ENCODE measurements at places on chromosomes 7 and 10. TPM values are rescaled to one million over a fixed set of nuclear protein-coding genes. Genes with fewer than 3 reads are reported as not detected.

- DNase-seq, result no peak
These were observed 1158.5 kb upstream of the C7orf33 start for GRCh38 chr7:147432079-147432478.

GRCh38 chr10:96334616-96335526 lies 23.9 kb downstream of the OPALIN start:
- DNase-seq, result no peak

DNA sequence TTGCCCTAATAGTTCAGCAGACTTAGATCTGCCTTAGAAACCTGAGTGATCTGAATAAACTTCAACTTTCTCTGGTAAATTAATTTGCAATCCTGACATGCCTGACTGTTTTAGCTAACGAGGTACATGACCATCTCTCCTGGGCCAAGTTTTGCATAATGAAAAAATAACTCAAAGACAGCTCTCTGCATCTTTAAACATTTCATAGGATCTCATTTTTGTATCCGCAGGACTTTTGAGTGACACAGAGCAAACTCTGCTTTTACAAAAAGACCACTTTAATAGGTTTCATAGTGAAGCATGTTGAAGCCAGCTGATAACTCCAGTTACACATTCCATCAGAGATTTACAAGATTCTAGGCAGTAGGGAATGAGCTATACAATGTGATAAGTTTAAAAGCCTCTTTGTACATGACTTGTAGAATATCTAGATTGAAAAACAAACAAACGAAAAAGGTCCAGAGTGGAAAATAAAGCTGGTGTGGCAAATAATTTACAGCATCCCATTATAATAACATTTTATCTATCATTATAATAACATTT lies 2.1 kb downstream of the PRKG1 start:
- DNase-seq, result no peak

DNA sequence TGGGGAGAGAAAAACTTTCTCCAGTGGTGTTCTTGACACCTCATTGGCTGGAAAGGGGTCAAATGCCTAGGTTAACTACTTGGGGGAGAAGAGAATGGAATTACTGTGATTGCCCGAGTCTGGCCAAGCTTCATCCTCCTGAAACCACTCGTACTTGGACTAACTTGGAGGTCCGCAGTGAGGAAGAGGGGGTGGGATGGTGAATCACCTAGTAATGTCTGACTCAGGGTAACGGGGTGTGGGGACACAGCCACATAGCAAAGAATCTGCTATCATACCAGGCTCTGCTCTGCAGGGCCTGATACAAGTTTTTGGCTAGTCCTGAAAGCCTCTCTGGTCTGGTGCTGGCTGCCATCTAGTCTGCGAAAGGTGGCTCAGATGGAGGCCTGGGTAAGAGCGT lies 190.9 kb downstream of the RPS24 start:
- no peak for DNase-seq

GRCh38 chr10:11176746-11177145 lies 159.1 kb downstream of the CELF2 start:
- no peak for DNase-seq

GRCh38 chr10:103676058-103676785 lies 179.2 kb downstream of the SH3PXD2A start:
- DNase-seq, result no peak

GRCh38 chr10:83166344-83166743 lies 973.0 kb upstream of the GHITM start:
- no peak for DNase-seq

DNA sequence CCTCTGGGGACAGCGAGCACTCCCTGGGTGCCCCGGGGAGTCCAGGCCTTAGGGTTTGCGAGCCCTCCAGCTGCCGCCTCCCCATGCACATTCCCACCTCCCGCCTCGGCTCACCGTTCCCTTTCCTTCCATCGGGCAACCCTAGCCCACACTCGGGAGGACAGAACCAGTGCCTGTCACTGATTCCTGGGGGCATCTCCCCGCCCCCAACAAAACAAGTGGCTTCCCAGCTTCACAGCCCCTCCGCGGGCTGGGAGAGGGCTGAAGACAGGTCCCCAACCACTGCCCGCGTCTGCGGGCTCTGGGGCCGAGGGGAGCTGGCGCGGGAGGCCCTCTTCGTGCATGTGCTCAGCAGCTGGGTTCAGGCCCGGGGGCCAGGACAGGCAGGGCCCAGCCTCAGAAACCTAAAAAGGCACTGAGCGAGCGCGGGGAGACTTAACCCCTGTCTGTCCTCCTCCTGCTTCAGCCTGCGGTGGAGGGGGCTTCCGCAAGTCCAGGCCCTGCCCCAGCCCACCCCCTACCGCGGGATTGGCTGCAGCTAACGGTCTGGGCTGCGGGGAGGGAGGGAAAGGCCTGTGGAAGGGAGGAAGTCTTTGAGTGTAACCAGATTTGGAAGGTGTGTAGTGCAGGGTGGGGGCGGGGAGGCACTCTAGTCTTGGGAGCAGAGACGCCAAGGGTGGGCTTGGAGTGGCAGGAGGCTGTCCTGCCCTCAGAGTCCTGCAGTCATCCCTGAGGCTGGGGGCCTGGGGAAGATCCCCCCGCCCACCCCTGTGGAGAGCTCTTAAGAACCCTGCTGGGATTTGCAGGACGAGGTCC lies 1.2 kb downstream of the FLNC start:
- no peak for DNase-seq

GRCh38 chr7:121873289-121874194 lies 581 bp downstream of the PTPRZ1 start:
- no peak for DNase-seq

The ANXA8L1 gene
- total RNA-seq, result not detected

The PTPN20 gene
- 0.82 TPM for total RNA-seq

The CADPS2 gene
- total RNA-seq, result not detected

The ADIRF gene
- not detected for total RNA-seq

The TAS2R41 gene
- total RNA-seq, result 0.99 TPM

The OR2A12 gene
- not detected for total RNA-seq

The TUBGCP2 gene
- 73.6 TPM for total RNA-seq
